ENCODE measurements at places on chromosomes 7 and 10.
A peak's percentile ranks its signal among the peaks of the same experiment; 100 is the strongest.

DNA sequence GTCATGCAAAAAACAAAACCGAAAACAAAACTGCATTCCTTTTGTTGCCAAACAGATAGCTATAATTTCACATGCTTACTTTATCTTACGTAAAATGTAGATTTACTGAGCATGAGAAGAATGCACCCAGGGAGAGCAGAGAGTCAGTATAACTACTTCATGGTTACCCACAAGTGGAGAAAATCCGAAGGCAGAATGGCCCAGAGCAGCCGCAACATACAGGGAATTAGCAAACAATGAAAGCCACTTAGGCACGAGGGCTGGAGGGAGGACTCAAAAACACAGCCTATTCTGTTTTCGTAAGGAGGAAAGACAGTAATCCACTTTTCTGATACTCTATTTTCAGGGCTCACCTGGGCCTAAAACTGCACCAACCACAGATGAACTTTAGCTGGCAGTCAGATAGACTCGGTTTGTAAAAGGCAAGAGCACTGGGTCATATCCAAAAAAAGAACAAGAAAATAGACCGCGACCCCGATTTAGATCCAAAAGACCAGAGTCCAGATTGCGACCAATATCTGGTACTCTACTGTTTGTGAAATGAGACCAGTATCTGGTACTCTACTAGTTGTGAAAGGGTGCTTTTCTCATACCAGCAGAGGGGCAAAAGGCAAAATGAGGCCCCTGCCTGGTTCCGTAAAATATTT lies 1.3 kb downstream of the ITPRIP start:
- DNase-seq, result no peak

GRCh38 chr7:78620920-78621319 lies 822.3 kb downstream of the PHTF2 start:
- DNase-seq, result no peak

DNA sequence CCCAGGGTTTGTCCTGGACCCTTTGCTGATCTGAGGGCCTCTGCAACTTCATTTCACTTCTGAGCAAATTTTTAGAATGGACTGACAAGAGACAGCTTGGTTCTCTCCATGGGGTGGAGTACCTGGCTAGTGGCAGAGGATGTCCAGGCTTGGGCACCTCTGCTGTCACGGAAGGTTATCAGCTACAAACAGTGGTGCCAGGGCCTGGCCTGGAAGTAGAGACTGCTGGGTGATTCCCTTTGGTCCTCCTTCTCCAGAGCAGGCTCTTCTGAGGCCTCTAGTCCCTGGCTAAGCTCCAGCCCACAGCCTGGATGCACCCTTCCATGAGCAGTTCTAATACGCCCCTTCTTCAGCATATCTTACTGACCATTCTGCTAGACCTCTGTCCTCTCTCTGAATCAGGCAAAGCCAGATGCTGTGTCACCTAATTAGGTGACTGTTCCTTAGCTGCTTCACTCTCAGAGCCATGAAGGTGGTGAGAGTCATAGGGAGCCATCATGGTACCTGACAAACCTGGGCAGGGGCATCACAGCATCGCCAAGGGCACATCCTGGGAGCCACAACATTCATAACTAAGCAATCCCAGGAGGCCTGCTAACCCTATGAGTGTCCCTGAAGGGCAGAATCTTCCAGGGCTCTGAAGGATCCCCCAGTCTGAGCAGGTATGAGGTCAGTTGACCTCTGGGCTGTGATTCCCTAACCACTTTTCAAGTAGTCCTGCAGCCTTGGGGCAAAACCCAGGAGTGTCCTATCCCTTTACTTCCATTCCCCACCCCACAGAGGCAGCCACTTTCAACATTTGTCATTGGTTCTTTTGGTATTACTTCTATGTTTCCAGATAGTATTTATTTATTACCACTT lies 4.0 kb downstream of the ARHGAP22 start:
- no peak for DNase-seq

DNA sequence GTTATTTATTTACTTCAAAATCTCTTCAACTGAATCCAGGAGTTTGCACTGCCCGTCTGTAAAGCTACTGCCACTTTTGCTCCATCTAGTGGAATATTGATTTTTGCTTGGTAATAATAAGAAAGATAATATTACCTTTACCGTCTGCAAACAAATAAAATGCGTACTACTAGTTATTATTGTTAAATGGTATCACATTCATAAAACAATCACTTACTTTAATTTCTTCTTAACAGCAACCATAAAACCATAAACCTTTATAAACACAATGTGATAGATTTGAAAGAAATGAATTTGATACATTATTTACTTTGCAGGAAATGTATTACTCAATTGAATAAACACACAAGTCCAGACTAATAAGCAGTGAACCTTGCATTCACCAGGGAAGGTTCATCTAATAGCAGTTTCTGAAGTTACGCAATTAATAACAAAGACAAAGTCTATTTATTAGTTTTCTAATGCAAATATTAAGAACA lies 6.4 kb downstream of the AGMO start:
- no peak for DNase-seq

GRCh38 chr7:72249106-72249505 lies 163.0 kb downstream of the CALN1 start:
- DNase-seq, result no peak

- no peak for DNase-seq
These were observed 24.2 kb upstream of the CHST3 start for GRCh38 chr10:71939861-71940474.

GRCh38 chr7:40298421-40298820 lies 163.6 kb downstream of the SUGCT start:
- DNase-seq, result no peak

- DNase-seq, result no peak
These were observed 183.0 kb upstream of the ANK3 start for GRCh38 chr10:60572511-60573194.

- DNase-seq, result peak; percentile 92
These were observed 10.1 kb upstream of the ADAP1 start for GRCh38 chr7:964401-965231.

DNA sequence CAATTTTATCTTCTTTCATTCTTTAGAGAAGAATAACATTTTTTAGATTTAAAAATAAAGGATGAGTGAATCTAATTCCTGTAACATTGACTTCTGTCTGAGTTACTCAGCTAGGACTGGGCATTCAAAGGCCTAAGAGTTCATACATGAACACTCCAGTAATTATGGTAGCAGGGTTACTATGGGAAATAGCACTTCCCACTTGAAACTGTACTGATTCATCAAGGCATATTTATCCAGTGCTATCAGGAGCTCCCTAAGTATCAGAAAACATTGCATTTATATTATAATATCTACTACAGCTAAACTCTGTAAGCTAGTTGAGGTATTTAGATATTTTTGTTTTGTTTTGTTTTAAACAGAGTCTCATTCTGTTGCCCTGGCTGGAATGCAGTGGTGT lies 41.8 kb downstream of the NDUFB2 start:
- DNase-seq, result no peak

DNA sequence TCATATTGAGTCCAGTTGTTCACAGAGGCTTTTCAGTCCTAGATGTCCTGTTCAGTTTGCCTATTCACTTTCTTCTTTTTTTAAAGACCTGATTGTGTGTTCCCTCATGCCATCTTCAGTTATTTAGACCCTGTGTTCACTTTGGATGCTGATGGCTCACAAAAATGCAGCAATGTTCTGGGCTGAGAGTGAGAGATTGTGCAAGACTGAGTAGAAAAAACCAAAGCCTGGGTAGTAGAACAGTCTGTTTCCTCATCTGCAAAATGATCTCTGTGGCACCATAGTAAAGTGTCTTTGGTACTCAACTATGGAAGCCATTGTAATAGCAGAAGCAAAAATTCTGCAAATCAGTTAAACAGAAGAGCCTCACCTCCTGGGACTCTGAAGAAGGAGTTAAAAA lies 43.2 kb downstream of the AKR1B1 start:
- no peak for DNase-seq

DNA sequence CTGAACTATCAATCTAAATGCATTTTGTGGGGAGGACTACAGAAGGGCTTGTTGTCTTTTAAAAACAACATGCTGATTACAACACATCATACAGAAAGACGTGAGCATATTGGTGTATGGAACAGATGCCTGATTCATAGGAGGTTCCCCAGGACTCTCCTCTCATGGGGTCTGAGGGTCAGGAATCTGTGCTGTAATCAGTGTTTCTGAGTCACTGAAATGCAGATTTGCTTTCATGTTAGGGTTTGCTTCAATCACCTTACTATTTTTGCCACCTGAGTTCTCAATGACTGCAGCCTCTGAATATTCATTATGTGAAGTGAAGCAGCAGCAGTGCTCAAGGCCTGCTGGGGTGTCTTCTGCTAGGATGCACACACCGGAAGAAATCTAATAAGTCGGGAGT lies 550 bp upstream of the ANK3 start:
- peak; percentile 70 for DNase-seq

DNA sequence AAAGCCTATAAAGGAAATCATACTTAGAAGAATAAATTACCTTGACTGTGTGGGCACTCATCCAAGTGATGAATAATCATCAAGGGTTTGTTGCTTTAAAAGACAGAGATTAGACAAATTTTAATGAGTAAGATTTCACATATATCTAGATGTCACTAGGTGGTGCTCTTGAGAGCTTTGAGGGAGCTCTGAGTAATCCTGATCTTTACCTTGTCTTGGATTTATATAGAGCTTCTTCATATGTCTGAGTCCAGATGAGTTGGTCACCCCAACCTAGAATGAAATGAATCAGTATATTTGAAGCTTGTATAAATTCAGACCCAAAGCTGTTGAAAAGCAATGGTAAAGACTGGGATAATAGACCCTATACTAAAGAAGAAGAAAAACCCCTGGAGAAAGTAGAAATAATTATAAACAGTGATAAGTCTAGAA lies 3.7 kb downstream of the AGR2 start:
- DNase-seq, result no peak

DNA sequence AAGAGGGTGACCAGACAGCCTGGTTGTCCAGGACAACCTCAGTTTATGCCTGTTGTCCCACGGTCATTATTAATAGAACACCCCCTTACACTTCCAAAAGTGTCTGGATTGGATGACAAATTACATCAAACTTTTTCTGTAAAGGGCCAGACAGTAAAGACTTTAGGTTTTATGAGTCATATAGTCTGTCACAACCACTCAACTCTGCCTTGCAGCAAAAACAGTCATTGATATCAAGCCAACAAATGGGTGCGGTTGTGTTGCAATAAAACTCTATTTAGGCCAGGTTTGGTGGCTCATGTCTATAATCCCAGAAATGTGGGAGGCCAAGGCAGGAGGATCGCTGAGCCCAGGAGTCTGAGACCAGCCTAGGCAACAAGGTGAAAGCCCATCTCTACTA lies 66.7 kb upstream of the ATP6V0A4 start:
- DNase-seq, result no peak

- no peak for DNase-seq
These were observed 58.2 kb downstream of the VWA2 start for GRCh38 chr10:114297136-114297705.

GRCh38 chr10:27832826-27833225 lies 87.2 kb upstream of the MKX start:
- DNase-seq, result no peak

- no peak for DNase-seq
These were observed 98.5 kb downstream of the WDR11 start for GRCh38 chr10:120949609-120950031.

- no peak for DNase-seq
These were observed 117.5 kb downstream of the NRF1 start for GRCh38 chr7:129728875-129729467.

- DNase-seq, result no peak
These were observed 1109.3 kb downstream of the REEP3 start for GRCh38 chr10:64630534-64630933.

- DNase-seq, result no peak
These were observed 2.1 kb upstream of the SHTN1 start for GRCh38 chr10:117007080-117007479.

Data from cerebellar nuclear complex (tissue), 1 donor.